ENCODE measurements at places on chromosomes 16 and 17.

DNA sequence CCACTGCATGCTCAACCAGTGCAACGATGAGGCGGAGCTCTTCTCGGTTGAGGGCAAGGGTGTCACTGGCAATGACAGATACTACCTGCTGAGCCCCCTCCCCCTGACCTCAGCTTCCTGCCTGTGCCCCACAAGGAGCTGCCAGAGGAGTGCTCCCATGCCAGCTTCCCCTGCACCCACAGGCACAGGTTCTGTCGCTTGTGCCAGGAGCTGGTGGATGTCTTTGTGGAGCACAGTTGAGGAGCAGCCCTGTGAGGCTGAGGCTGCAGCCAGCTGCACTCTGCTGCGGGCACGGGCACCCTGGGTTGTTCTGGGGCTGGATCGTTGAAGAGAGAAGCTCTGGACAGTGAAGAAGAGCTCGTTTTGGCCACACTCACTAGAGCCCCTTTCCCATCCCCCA lies 165.3 kb upstream of the ZNF267 start:
- DNase-seq, result no peak

GRCh38 chr17:75564195-75564594 lies 23.4 kb upstream of the MYO15B start:
- no peak for DNase-seq

- no peak for DNase-seq
These were observed 3.6 kb upstream of the KDM8 start for GRCh38 chr16:27199736-27200135.

DNA sequence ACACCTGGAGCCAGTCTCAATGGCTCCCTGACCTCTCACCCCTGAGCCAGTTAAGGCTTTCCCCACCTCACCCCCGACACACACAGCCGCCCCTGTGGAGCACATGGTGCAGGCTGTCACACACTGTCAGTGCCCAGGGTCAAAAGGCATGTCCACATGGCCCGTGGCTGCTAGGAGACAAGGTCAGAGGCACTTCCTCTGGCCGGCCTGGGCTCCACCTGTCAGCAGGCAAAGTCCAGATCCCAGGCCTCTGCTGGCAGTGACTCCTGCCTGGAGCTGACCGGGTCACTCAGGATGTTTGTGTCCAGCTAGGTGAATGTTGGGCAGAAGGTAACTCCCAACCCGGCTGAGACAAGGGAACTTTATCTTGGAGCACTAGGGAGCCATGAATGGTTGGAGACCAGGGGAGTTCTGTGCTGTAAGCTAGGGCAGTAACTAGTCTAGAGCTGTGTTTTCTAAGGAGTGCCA lies 6.0 kb downstream of the SREBF1 start:
- no peak for DNase-seq

- no peak for DNase-seq
These were observed 161.3 kb upstream of the GSE1 start for GRCh38 chr16:85451641-85452363.

- DNase-seq, result no peak
These were observed 19.3 kb downstream of the CD2BP2 start for GRCh38 chr16:30335598-30336474.

- DNase-seq, result no peak
These were observed 99.8 kb downstream of the NLK start for GRCh38 chr17:28142305-28142704.

DNA sequence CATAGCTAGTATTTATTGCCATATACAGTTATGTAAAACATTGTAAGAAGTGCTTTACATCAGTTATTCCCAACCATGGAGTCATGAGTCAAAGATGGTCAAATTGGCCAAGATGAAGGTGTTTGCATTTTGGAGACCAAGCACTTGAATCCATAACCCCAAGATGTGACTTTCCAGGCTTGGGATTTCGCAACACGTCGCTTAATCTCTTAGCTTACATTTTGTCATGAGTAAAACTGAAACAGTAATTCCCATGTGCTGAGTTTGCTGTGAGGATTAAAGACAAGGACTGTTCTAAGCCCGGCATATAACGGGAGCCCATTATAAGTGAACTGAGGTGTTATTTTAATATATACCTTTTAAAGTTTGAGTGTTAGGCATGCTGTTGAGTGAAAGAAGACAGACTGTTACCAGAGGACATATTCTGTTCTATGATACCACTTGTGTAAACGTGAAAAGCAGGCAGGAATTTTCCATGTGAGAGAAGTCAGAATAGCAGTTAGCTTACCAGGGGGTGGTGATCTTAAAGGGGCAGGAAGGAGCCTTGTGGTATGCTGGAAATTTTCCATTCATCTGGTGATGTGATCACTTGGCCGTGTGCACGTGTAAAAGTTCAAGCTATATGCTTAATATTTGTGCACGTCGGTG lies 484.9 kb downstream of the WWOX start:
- DNase-seq, result no peak

DNA sequence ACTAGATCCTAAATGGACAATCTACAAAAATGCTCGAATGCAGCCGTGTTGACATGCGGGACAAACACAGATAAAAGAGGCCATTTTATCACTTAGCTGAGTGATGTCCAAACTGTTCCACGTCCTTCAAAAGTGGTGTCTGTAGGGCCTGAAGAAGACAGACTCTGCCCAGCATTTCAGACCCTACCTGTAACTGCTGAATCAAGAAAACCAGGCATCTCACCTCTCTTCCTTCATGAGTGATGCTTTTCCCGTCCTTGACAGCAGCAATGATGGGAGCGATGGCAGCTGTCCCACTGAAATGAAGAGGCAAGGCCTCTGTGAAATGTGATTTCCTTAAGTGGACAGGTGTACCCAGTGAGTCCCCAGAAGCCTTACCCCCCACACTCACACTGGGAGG lies 12.3 kb downstream of the ELAC2 start:
- DNase-seq, result no peak

DNA sequence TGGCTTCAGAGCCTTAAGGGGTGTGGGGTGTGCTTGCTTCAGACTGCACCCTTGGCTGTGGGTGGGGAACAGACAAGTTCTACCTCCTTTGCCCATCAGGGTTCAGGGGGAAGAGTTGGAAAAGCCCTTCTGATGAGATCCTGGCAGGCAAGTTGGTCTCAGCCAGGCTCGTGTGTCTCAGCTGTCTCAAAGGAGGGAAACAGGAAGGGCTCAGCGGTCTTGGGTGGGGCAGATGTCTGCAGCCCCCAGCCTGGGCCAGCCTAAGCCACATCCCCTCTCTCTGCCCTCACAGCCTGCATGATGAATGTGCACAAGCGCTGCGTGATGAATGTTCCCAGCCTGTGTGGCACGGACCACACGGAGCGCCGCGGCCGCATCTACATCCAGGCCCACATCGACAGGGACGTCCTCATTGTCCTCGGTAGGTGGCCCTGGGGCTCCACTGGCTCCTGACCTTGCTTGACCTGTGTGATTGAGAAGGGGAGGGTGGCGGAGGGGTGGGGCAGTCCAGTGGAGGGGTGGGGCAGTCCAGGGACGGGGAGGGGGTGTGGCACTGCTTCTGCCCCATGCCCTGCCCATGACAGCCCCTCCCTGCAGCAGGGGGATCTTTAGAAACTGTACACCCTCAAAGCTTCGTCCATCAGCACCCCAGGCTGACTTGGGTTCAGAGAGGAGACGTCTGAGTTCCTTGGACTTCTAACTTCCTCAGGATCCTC lies 199.5 kb downstream of the PRKCB start:
- no peak for DNase-seq

GRCh38 chr16:21997697-21998480 lies 3.0 kb downstream of the PDZD9 start:
- DNase-seq, result no peak

GRCh38 chr17:60577147-60577915 lies 22.7 kb upstream of the PPM1D start:
- DNase-seq, result no peak

DNA sequence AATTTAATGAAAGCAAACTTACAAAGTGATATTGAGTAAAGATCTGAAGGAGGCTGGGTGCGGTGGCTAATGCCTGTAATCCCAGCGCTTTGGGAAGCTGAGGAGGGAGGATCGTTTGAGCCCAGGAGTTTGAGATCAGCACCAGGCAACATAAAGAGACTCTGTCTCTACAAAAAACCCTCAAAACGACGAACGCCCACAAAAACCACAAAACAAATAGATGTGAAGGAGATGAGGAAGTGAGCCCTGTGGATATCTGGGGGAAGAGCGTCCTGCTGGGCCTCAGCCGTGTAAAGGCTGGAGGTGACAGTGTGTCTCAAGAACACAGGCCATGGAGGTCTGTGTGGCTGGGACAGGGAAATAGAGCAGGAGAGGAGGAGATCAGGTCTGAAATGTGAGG lies 68.8 kb downstream of the ITFG1 start:
- DNase-seq, result no peak

- no peak for DNase-seq
These were observed 344 bp downstream of the PSME3IP1 start for GRCh38 chr16:57185446-57185944.

DNA sequence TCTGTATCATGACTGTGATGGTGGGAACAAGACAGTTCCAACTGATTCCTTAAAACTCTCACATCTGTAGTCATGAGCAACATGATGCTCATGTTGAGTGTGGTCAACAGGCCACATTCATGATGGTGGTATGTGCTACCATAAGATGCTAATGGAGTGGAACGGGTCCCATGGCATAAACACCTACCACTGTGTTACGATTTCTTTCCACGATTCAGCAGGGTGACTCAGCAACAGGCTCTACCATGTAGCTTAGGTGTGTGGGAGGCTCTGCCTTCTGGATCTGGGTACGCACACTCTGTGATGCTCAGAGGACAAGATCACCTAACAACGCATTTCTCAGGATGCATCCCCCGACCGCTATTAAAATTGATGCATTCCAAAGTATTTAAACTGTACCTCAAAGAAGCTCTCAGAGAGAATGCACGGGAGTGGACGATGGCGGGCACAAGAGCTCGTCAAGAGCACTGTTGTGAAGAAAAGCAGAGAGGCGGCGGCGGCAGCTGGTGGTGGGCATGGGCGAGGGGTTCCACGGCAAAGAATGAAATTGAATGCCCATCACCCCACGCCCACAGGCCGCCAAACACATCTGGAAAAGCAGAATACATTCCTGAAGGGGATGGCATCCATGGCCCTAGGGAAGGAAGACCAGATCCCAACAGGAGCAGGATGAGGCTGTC lies 133.3 kb downstream of the ZNF778 start:
- DNase-seq, result no peak

DNA sequence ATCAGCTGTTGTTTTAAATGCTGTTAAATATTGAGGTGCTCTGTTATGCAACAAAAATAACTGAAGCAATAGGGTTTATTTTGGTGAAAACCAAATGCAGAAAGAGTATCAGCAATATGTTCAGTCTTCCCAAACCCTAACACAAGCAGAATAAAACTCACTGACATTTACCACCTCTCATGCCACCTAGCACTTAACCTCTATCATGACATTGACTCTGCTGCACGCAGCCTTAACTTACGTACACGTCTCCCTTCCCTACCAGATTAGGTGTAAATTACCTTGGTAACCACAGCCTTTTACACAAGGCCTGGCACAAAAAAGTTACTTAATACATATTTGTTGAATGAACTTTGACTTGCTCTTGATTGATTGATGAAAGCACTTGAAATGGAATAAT lies 9.9 kb upstream of the AKAP1 start:
- no peak for DNase-seq

- no peak for DNase-seq
These were observed 171.8 kb upstream of the FOXF1 start for GRCh38 chr16:86338403-86339115.

DNA sequence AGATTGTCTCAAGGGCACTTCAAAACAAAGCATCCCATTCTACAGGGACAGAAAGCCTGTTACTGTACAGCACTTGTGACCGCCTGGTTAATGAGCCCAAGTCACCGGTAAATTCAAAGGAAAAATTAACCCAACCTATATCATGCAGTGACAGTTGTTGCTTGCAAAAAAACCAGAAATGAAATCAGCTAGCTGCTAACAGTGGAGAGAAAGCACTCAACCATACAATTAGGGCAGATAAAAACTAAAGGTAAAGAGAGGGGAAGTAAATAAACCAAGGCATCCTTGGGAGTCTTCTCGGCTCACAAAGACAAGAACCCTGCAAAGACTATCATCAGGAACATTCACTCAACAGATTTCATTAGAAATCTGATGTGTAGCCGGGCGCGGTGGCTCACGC lies 5.9 kb downstream of the RETREG3 start:
- no peak for DNase-seq

DNA sequence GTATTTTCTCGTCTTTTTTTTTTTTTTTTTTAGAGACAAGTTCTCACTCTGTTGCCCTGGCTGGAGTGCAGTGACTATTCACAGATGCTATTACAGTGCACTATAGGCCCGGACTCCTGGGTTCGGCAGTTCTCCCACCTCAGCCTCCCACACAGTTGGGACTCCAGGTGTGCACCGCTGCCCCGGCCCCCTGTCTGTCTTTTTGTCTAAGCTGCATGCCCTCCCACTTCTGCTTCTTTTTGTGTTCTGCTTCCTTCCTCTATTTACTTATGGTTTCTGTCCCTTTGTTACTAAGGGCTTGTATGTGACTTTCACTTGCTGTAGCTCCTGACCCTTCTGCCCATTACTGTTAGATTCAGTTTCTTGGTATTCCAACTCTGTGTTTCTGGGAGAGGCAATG lies 20.5 kb downstream of the SLC7A6 start:
- DNase-seq, result no peak

GRCh38 chr16:60608971-60609370 lies 1427.3 kb downstream of the CDH8 start:
- no peak for DNase-seq

GRCh38 chr17:40714473-40714872 lies 10.9 kb upstream of the KRT24 start:
- no peak for DNase-seq

DNA sequence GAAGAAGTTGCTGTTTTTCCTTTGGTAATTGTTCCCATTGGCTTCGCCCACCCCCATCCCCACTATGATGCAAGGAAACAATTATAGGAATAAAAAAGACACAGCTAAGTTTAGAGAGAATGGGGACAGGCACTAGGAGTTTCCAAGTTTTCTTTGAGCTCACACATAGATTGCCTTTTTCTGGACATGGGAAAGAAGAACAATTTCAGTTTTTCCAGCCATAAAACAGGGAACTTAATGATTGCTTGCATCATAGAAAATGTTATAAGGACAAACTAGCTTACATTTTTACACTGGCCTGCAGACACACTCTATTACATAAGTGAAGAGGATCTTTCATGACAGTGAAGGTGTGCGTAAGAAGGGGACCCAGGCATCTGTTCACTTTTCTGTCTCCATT lies 142.3 kb upstream of the ZFHX3 start:
- no peak for DNase-seq

GRCh38 chr16:56421976-56422669 lies 3.2 kb downstream of the AMFR start:
- DNase-seq, result no peak
